ENCODE measurements at places on chromosomes 16 and 17.

- no peak for DNase-seq
Measured at GRCh38 chr16:12089492-12090150, 113.1 kb downstream of the SNX29 start.

DNA sequence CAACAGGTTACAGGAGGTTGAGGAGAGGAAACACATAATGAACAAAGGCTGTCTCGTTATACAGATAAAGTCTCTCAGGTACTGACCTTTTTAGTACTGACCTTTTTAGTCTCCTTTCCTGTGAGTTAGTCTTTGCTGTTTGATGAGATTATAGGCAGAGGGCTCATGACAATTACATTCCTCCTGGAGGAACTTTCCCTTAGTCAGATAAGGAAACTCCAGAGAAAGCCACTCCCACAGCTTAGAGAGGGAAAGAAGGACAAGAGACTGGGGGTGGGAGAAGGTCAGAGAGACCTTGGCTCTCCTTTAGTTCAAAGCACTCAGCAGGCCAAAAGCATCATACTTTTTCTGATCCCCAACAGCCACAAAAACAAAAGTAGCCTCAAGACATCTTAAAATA is 15.3 kb upstream of the PSMD7 start:
- no peak for DNase-seq

DNA sequence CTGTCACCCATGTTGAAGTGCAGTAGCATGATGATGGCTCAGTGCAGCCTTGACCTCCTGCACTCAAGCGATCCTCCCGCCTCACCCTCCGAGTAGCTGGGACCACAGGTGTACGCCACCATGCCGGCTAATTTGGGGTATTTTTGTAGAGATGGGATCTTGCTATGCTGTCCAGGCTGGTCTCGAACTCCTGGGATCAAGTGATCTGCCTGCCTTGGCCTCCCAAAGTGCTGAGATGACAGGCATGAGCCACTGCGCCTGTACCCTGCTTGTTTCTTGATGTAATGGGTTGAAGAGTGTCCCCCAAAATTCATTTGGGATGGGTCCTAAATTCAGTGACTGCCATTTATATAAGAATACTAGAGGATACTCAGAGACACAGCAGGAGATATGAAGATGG is 57.2 kb downstream of the ABCC6 start:
- no peak for DNase-seq

GRCh38 chr17:36777118-36777517 is 160.2 kb upstream of the LHX1 start:
- no peak for DNase-seq

GRCh38 chr17:21173543-21173942 is 40.4 kb downstream of the TMEM11 start:
- DNase-seq, result no peak

DNA sequence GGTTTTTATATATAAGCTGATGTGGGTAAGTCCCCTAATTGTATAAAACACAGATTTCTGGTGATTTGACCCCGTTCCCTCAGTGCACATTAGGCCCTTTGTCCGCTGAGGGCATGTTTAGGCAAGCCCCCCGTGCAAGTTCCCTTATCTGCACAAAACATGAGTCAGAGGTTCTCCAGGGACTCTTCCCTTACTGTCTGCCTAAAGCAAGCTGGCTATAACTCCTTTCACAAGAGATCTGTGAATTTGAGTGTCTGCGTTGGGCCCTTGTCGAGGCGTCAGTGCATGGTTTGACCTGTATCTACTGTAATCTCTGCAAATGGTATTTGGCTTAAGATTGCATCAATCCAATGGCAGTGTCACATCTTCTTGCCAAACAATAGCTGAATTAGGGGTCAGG is 712.8 kb downstream of the CDH8 start:
- no peak for DNase-seq

DNA sequence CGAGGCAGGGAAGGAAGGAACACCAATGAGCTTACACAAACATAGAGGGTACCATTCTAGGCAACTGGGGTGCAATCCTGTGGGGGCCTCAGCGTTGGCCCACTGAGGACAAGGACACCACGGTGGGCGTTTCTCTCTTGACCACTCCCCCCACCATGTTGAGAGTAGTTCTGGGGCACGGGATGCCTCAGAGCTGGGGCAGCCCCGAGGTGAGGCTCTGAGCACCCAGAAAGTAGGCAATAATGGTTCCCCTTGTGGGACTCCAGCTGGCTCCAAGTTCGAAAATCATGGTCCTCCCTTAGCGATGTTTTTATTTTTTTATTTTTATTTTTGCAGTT is 5.1 kb downstream of the PRSS21 start:
- DNase-seq, result no peak

- DNase-seq, result no peak
Measured at GRCh38 chr17:13986855-13987254, 82.4 kb upstream of the COX10 start.

DNA sequence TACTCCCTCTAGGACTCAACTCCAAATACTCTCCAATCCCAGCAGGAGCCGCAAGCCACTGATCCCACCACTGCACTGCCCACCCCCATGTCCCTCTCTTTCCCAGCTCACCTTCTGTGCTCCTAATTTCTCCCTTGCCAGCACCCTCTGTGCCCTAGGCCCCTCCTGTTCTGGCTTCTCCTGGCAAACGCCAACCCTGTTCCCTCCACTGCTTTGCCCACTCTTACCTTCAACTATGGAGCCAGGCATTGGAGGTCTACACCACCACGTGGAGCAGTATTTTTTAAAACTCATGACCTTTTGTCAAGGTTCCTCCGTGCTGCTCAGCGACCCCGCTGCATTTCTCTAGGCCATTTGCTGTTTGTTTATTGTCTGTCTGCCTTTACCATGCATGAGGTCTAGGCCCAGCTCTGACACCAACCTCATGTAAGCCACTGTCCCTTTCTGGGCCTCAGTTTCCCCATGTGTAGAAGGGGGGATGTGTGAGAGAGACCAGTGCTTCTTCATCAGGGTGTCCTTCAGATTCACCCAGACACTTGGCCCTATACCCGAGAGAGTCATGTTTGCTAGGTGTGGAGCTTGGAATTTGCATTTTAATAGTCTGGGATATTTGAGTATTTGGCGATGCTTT is 4.6 kb downstream of the CCDC102A start:
- no peak for DNase-seq

GRCh38 chr16:83602761-83603722 is 204.7 kb upstream of the HSBP1 start:
- no peak for DNase-seq

GRCh38 chr16:15953477-15953876 is 4.1 kb downstream of the ABCC1 start:
- DNase-seq, result no peak

- no peak for DNase-seq
Measured at GRCh38 chr17:11264183-11264871, 23.3 kb downstream of the SHISA6 start.

- DNase-seq, result no peak
Measured at GRCh38 chr16:16014329-16015224, 65.2 kb downstream of the ABCC1 start.

DNA sequence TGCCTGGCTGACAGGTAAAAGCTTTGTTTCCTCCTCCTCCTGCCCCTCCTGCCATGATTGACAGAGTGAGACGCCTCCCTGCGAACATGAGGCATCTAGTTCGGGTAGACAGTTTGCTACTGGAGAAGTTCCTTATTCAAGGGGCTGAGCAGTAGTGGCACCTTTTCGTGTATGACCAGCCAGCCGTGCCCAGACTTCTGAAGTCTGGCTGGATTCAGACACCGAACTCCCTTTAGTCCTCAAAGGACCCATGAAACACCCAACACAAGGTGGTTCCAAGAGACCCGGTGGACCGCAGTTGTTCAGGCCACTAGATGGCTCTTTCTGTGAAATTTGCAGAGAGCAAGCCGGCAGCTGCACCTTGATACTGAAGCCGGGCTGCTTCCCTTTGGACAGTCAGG is 192.8 kb downstream of the XYLT1 start:
- DNase-seq, result no peak

DNA sequence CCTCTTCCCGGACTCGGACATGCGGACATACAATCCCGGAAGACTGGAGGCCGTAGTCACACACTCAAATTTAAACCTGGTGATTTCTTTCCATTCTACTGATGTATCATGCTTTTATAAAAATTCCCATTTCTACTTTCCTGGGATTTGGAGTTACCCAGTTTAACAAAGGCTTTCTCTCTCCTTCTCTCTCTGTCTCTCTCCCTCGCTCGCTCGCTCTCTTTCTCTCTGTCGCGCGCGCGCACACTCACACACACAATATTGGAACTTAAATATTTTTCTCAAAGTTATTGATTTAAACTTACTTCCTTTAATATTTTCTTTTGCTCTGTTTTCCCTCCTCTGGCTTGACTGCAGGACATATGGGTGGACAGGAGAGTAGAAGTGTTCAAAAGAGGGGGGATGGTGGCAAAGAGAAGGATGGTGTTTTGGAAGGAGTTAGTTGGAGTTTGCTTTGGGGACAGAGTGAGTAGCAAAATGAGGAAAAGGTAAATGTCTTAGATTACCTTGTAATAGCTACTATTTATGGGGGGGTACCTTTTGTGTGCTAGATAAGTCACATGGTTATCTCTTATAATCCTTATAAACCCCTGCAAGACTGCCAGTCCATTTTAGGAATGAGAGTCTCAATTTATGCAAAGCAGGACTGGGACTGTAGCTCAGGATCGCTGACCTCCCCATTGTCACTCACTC is 878 bp upstream of the TRIM25 start:
- DNase-seq, result no peak

All from activated T-helper 1 cell treated with anti-CD3 and anti-CD28 coated beads, Interleukin-2, amount 50 U/mL, for 16 hours (primary cell).